A549 treated with AZD2906 at 1 μM for 4 hours (cell line): ENCODE measurements at places on chromosomes 5 and 9. TPM values are rescaled to one million over a fixed set of nuclear protein-coding genes. Genes with fewer than 3 reads are reported as not detected.

The SIL1 gene
- total RNA-seq = 24.6 to 26.7 TPM (median 26.5 TPM) in 5 replicates

The POLR3G gene
- total RNA-seq = 11.4 to 16.3 TPM (median 15.1 TPM) in 5 replicates

The MGAT4B gene
- total RNA-seq = 190 to 225 TPM (median 204 TPM) in 5 replicates

The NOXA1 gene
- total RNA-seq = 0.71 to 1.8 TPM (median 1.6 TPM) in 5 replicates

The ISL1 gene
- 0.03 to 0.06 TPM in 2 of 5 replicates, not detected in the others for total RNA-seq

The PCSK1 gene
- total RNA-seq = 0.27 to 0.34 TPM (median 0.29 TPM) in 5 replicates

The HTR4 gene
- total RNA-seq = not detected in 5 replicates

The AGGF1 gene
- 12.6 to 14.2 TPM (median 13.5 TPM) in 5 replicates for total RNA-seq

The PCDHGA6 gene
- total RNA-seq = 0.11 to 0.28 TPM (median 0.24 TPM) in 5 replicates

The KIF12 gene
- 1.3 to 1.9 TPM (median 1.5 TPM) in 5 replicates for total RNA-seq

The LURAP1L gene
- total RNA-seq = 23.7 to 28.8 TPM (median 26.7 TPM) in 5 replicates

The PKD2L2 gene
- 0.05 to 0.09 TPM (median 0.07 TPM) in 3 of 5 replicates, not detected in the others for total RNA-seq

The ACOT12 gene
- 0.10 TPM in 1 of 5 replicates, not detected in the others for total RNA-seq

The FOXD4L6 gene
- 0.06 to 0.09 TPM in 2 of 5 replicates, not detected in the others for total RNA-seq

The TLX3 gene
- not detected in 5 replicates for total RNA-seq

The LCN12 gene
- total RNA-seq = 0.58 to 2.4 TPM (median 1.5 TPM) in 5 replicates

The POLR1E gene
- 30.4 to 36.6 TPM (median 34.2 TPM) in 5 replicates for total RNA-seq

The MYMK gene
- total RNA-seq = not detected in 5 replicates

The CCDC180 gene
- total RNA-seq = 0.26 to 0.58 TPM (median 0.35 TPM) in 5 replicates

The IL33 gene
- total RNA-seq = 0.23 to 0.61 TPM (median 0.25 TPM) in 5 replicates
